ENCODE measurements at places on chromosomes 3 and 15. TPM values are rescaled to one million over a fixed set of nuclear protein-coding genes. Genes with fewer than 3 reads are reported as not detected.

GRCh38 chr3:158792709-158793108 lies 9.1 kb upstream of the MFSD1 start:
- H3K27ac ChIP-seq, result no peak overlapping the region
- DNase-seq, result no peak
- no peaks in the 10 kb centered on the region for H3K4me1 ChIP-seq
- no peaks in the 10 kb centered on the region for H3K36me3 ChIP-seq
- H3K27me3 ChIP-seq, result no peaks in the 10 kb centered on the region

GRCh38 chr15:49877873-49878521 lies 241.0 kb downstream of the ATP8B4 start:
- no peak for DNase-seq
- peak overlapping the region; percentile 6 for H3K27ac ChIP-seq
- no peaks in the 10 kb centered on the region for H3K36me3 ChIP-seq

GRCh38 chr3:63479661-63480035 lies 172.8 kb upstream of the SNTN start:
- H3K27ac ChIP-seq, result no peak overlapping the region
- no peaks in the 10 kb centered on the region for H3K27me3 ChIP-seq
- H3K4me1 ChIP-seq, result no peaks in the 10 kb centered on the region
- H3K36me3 ChIP-seq, result no peaks in the 10 kb centered on the region
- no peak overlapping the region for H3K4me3 ChIP-seq
- no peak for DNase-seq

- no peak overlapping the region for H3K4me3 ChIP-seq
- H3K4me1 ChIP-seq, result peaks cover 19% of the 10 kb centered on the region
- no peaks in the 10 kb centered on the region for H3K36me3 ChIP-seq
- DNase-seq, result no peak
- H3K27ac ChIP-seq, result no peak overlapping the region
Measured at GRCh38 chr3:56980798-56981390, 79.6 kb upstream of the SPATA12 start.

Gene ARGFX
- total RNA-seq, result not detected
